ENCODE measurements at places on chromosomes 7 and 10. TPM values are rescaled to one million over a fixed set of nuclear protein-coding genes. Genes with fewer than 3 reads are reported as not detected.

TRIP6 gene
- 126 TPM for total RNA-seq

EFCAB10 gene
- total RNA-seq = not detected

TRIM50 gene
- total RNA-seq = not detected

DCLRE1C gene
- 4.6 TPM for total RNA-seq

TMEM139 gene
- not detected for total RNA-seq

ICA1 gene
- total RNA-seq = not detected

DLX5 gene
- not detected for total RNA-seq

EMX2 gene
- not detected for total RNA-seq

CALHM1 gene
- total RNA-seq = not detected

TMEM72 gene
- not detected for total RNA-seq

ING3 gene
- total RNA-seq = 13.9 TPM

MMRN2 gene
- total RNA-seq = 0.93 TPM

CRHR2 gene
- not detected for total RNA-seq

POLR1F gene
- total RNA-seq = 15.7 TPM

MACROH2A2 gene
- 1.1 TPM for total RNA-seq

ASB4 gene
- total RNA-seq = not detected

SHH gene
- total RNA-seq = not detected

FFAR4 gene
- not detected for total RNA-seq

ZNF488 gene
- 0.12 TPM for total RNA-seq

PNLIPRP3 gene
- not detected for total RNA-seq

LRRC4 gene
- 1.1 TPM for total RNA-seq

NPTX2 gene
- total RNA-seq = not detected

GOLGA7B gene
- total RNA-seq = not detected

TSPAN33 gene
- not detected for total RNA-seq

AKR1D1 gene
- total RNA-seq = not detected

PROSER2 gene
- total RNA-seq = 0.63 TPM

C10orf105 gene
- total RNA-seq = not detected

UBTD1 gene
- 43.4 TPM for total RNA-seq

SFRP5 gene
- not detected for total RNA-seq

PRLHR gene
- total RNA-seq = not detected

BMPER gene
- 11.5 TPM for total RNA-seq

MEST gene
- total RNA-seq = 2.2 TPM

ZP3 gene
- 19.0 TPM for total RNA-seq

MOGAT3 gene
- total RNA-seq = not detected

WNT8B gene
- not detected for total RNA-seq

All from HFFc6 (cell line).